Activated CD8-positive, alpha-beta T cell treated with anti-CD3 and anti-CD28 coated beads for 36 hours (primary cell): ENCODE measurements at places on chromosomes 16 and 17. TPM values are rescaled to one million over a fixed set of nuclear protein-coding genes. Genes with fewer than 3 reads are reported as not detected.

The SLC12A3 gene
- total RNA-seq, result not detected

The SEPHS2 gene
- total RNA-seq, result 54.0 TPM

DNA sequence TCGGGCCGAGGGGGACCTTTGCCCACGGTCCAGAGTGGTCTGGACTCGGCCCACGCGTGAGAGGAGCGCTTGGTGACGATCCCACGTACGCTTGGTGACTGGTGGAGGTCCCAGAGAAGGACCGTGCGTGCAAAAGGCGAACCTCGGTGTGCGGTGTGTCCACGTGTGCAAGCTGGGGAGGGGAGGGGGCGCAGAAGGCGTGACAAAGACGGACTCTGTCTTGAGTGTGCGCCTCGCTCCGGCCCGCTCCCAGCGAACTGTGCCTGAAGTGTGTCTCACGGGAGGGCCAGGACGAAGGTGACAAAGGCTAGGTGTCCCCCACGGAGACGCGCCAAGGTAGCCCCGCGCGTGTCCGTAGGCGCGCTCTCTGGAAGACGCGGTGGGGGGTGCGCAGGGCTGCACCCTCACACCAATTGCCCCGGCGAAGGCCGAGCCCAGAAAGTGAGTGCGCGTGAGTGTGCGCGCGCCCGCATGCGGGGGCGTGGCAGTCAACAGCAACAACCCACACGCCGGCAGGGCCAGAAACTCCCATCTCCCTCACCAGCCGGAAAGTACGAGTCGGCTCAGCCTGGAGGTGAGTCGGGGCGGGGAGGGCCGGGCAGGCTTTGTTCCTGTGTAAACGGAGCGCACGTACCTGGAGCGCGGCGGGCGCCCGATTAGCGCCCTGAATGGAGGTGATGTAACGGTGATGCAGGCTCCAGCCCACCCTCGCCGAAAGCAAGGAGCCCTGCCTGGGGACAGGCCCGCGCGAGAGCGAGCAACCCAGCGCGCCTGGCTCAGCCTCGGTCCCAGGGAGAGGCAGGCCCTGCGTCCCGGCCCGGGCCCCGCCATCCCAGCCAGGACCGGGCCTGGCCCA, at the start of gene GPRC5C:
TSS of gene GPRC5C (plus strand) at position 521 of the 856 bp plus-strand sequence. CDS start 7,689 bp downstream, outside the sequence.
- H3K36me3 ChIP-seq, result no peaks in the 10 kb centered on the region
- H3K27me3 ChIP-seq, result peaks cover 38% of the 10 kb centered on the region
- peak within 1 kb of the TSS; percentile 56 for H3K4me3 ChIP-seq
- H3K27ac ChIP-seq, result no peak within 1 kb of the TSS

- H3K4me3 ChIP-seq, result no peak overlapping the region
- no peaks in the 10 kb centered on the region for H3K4me1 ChIP-seq
- H3K36me3 ChIP-seq, result no peaks in the 10 kb centered on the region
- no peak overlapping the region for H3K27ac ChIP-seq
Measured at GRCh38 chr17:51951741-51952140, 206.8 kb downstream of the CA10 start.

- H3K36me3 ChIP-seq, result no peaks in the 10 kb centered on the region
- DNase-seq, result no peak
- no peak overlapping the region for H3K27ac ChIP-seq
- H3K4me3 ChIP-seq, result no peak overlapping the region
- no peaks in the 10 kb centered on the region for H3K27me3 ChIP-seq
Measured at GRCh38 chr17:73419881-73420280, 108.1 kb upstream of the CDC42EP4 start.

DNA sequence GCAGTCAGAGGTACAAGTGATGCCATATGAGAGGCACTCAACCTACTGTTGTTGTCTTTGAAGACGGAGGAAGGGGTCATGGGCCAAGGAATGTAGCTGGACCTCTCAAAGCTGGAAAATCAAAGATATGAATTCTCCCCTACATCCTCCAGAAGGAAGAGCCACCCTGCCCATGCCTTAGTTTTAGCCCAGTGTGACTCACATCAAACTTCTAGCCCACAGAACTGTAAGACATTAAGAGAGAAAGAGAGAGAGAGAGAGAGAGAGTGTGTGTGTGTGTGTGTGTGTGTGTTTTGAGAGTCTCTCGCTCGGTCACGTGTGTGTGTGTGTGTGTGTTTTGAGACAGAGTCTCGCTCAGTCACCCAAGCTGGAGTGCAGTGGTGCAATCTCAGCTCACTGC, 87.1 kb downstream of the STX8 start:
- no peak overlapping the region for H3K27ac ChIP-seq
- no peak overlapping the region for H3K4me3 ChIP-seq
- H3K27me3 ChIP-seq, result no peaks in the 10 kb centered on the region

GRCh38 chr17:14553847-14554246, 253.0 kb downstream of the HS3ST3B1 start:
- H3K27me3 ChIP-seq, result no peaks in the 10 kb centered on the region
- no peak overlapping the region for H3K4me3 ChIP-seq
- DNase-seq, result no peak
- H3K27ac ChIP-seq, result no peak overlapping the region
- no peaks in the 10 kb centered on the region for H3K36me3 ChIP-seq

- no peaks in the 10 kb centered on the region for H3K27me3 ChIP-seq
- peak overlapping the region; percentile 52 for H3K4me3 ChIP-seq
- H3K4me1 ChIP-seq, result peaks cover 43% of the 10 kb centered on the region
- peaks cover 13% of the 10 kb centered on the region for H3K36me3 ChIP-seq
- peak overlapping the region; percentile 87 for H3K27ac ChIP-seq
Measured at GRCh38 chr17:77182205-77183172, 41.7 kb downstream of the SEC14L1 start.

DNA sequence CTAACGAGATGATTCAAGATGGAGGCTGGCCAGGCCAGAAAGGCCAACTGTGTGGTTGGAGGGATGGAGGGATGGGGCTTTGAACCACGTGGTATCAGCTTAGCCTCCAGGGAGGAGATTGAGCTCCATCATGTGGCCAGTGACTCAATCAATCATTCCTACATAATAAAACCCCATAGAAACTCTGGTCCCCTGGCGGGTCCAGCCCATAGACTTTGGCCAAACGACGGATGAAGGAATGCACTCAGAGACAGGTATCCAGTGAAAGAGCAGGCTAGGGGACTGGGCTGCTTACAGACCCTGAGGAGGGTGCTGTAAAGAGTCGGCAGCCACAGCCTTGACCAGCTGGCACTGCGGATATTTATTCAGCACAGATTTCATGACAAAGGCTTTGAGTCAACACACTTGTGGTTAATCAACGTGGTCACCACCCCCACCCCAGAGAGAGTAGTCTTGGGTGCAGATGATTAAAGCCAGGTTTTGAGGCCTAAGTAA, 308.7 kb upstream of the TNRC6C start:
- H3K27me3 ChIP-seq, result no peaks in the 10 kb centered on the region
- DNase-seq, result peak; percentile 55
- H3K4me3 ChIP-seq, result no peak overlapping the region
- no peak overlapping the region for H3K27ac ChIP-seq
- no peaks in the 10 kb centered on the region for H3K36me3 ChIP-seq
- H3K4me1 ChIP-seq, result peaks cover 24% of the 10 kb centered on the region

- H3K36me3 ChIP-seq, result peaks cover 24% of the 10 kb centered on the region
- H3K4me3 ChIP-seq, result no peak overlapping the region
- peaks cover 12% of the 10 kb centered on the region for H3K4me1 ChIP-seq
- H3K27ac ChIP-seq, result no peak overlapping the region
- no peaks in the 10 kb centered on the region for H3K27me3 ChIP-seq
Measured at GRCh38 chr17:559551-560431, 154.8 kb downstream of the VPS53 start.
